Activated CD4-positive, alpha-beta T cell treated with anti-CD3 and anti-CD28 coated beads, Interleukin-2, Interleukin-4, amounts not matched to agents 100 ng/mL and 50 ng/mL, durations not matched to agents 16 hours and 8 hours (primary cell): ENCODE measurements at places on chromosomes 2 and 18.

DNA sequence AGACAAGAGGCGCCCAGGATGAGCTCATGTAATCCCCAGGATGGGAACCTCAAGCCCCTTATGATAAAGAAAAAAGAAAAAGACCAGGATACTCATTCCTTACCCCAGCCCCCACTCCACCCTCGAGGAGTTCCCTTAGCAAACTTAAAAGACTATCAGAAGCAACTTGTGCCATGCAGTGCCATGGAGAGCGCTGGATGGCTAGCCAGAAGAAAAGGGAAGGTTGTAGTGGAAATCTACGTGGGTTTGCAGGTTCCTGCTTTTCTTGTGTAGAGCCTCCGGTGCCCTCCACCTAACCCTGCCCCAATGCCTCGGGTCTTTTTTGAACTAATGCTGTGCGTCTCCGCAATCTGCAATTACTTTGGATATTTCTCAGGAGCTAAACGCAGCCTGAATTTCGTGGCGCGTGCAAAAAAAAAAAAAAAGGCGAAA, 16.2 kb upstream of the BCL11A start:
- DNase-seq = no peak

DNA sequence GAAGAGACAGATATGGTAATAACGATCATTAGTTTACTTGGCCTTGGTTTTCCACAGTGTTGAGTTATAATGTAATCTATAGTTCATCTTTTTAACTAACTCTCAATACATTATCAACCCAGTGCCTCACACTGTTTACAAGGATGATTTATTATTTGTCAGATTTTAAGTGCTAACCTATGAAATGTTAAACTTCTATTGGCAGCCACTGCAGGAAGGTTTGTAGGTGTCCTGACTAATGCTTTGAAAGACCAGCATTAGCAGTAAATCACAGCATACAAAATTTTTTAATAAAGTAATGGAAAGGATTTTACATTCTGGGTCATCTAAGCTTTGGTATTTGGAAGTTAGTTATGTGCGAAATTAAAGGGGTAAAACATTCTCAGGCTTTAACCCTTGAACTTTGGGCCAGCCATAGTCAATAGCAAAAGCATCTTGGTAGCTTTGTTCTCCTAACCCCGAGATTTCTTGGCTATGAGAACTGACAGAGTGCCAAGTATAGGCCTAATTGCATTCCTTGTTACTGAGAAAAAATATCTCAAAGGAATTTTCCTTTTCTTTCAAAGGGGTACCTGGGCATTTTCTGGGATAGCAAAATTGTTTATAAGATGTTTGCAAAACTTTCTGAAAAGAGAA, 30.6 kb downstream of the SPATS2L start:
- no peak for DNase-seq

DNA sequence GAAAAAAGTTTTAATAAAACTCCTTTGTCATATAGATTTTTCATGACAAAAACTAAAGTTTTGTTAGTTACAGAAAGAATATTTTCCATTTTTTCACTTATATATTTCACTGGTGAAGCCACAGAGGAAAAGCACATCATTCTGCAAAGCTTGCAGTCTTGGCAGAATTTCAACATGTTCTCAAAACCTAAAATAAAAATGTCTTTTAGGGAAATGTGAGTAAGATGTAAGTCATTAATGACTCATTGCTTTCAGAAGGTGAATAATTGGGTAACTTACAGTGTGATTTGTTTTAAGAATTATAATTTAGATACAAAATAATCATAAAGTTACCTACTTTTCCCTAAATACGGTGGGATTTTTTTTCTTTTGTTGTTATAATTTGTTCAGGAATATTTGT, 43.4 kb upstream of the TNFRSF11A start:
- peak; percentile 45 for DNase-seq

DNA sequence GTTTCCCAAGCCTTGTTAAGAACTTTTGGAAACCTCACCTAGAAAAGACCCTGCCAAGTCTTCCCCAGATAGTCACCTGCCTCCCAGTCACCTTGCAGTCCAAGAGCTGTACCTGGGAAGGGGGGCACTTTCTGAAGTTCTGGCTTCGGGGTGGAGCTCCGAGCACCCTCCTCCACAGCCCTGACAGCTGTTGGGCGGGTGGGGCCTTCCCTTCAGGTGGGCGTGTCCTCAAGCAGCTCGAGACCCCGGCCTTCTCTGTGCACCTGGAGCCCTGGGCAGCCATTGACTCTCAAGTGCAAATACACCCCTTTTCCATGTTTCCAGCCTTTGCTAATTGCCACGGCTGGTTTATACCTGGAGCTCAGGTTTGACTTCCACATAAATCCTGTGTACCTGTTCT, 37.0 kb upstream of the IGFBP5 start:
- DNase-seq = no peak

DNA sequence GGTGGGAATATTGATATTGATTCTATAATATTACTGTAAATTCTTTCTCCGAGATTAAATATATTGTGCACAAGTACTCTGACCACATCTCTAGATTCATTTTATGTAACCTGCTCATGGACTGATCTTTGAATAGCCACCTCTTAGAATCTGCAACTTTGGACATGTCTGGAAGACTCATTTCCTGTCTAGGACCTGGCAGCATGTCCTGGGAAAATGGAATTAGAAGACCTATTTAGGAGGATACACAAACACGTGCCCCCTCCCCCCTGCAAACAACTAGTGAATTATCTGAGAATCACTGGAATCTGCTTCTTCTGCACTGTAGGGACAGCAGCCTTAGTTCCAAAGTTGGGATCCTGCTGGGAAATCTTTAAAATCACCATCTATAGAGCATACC, 94.1 kb downstream of the UBE2E3 start:
- no peak for DNase-seq

- no peak for DNase-seq
Measured at GRCh38 chr2:12259493-12259892, 457.2 kb upstream of the TRIB2 start.

GRCh38 chr2:30139131-30139870, 7.5 kb upstream of the YPEL5 start:
- peak; percentile 18 for DNase-seq

DNA sequence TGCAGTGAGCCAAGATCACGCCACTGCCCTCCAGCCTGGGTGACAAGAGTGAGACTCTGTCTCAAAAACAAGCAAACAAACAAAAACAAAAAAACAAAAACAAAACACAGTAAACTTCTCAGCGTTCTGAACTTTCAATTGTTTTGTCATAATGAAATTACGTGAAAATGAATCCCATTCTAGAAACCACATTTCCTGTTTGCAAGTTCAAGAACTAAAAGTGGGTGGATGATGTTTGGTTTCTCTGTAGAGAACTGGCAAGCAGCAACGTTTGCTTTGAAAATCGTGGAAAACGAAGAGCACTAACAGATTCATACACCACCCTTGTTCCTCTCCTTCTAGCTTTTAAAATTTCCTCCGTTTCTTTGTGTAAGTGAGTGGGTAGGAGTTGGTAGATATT, 226.1 kb upstream of the LYPD1 start:
- no peak for DNase-seq

DNA sequence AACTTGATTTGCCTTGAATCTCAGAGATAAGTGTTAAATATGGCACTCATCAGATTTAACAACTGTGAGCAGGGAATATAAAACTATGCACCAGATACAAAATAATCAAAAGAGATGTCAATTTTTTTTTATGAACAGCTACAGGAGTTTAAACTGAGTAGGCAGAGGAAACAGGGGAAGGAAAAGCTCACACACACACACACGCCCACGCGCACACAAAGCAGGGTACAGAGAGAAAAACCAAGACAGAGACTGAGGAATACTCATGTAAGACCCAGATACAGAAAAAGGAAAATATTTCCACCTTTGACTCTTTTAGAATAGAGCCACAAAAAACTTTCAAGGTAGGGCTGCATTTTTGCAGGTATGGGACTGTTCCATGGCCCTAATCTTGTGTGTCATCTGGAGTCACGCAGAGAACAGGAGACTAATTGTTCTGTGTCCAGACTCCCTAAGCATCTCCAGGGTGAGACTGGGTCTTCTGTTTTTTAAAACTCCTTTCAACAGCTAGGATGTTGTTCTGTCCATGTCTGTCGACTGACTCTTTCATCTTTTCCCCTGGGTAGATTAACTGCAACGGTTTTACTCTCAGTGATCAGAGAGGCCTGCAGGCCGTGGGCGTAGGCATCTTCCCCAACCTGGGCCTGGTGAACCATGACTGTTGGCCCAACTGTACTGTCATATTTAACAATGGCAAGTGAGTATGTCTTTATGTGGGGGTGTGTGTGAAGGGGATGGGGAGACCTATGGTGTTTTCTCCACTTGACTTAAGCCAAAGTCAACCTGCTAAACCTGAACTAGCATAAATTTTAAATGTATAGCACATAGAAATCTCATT, 23.0 kb downstream of the SMYD1 start:
- DNase-seq = no peak

DNA sequence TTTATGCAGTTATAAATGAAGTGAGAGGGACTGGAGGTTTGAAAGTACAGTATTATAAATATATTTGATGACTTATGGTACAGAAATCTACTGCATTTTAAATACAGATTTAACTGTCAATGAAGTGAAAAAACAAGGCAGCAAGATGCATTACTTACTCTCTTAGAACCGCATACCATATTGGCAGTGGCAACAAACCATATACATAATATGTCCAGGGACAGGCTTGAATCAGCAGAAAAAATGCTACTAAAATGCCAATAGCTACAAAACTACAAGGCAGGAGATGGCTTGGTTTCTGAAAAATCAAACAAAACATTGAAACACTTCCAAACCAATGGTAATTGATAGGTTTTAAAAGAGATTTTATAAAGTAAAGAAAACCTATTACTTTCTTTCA, 77.2 kb downstream of the PIGN start:
- no peak for DNase-seq

DNA sequence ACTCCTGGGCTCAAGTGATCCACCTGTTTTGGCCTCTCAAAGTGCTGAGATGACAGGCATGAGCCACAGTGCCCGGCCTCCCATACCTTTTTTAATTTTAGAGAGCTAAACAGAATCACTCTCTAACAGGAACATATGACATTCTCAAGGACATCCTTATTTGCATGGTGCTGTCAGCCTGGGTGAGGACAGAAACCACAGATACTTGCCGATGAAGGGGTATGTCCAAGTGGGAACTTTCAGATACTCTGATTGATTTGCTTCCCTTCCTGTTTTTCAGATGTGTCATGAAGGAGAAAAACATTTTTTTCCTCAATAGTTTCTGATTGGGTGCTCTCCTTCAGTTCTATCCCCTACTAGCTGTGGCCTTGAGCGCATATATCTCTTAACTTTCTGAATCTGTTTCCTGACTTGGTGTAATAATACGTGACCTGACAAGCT, 49.6 kb downstream of the MYO3B start:
- no peak for DNase-seq
